Osteoblast (primary cell): ENCODE measurements at places on chromosomes 12 and 14. TPM values are rescaled to one million over a fixed set of nuclear protein-coding genes. Genes with fewer than 3 reads are reported as not detected.

Gene AKAP6
- 0.29 and 2.2 TPM in 2 replicates for total RNA-seq

DNA sequence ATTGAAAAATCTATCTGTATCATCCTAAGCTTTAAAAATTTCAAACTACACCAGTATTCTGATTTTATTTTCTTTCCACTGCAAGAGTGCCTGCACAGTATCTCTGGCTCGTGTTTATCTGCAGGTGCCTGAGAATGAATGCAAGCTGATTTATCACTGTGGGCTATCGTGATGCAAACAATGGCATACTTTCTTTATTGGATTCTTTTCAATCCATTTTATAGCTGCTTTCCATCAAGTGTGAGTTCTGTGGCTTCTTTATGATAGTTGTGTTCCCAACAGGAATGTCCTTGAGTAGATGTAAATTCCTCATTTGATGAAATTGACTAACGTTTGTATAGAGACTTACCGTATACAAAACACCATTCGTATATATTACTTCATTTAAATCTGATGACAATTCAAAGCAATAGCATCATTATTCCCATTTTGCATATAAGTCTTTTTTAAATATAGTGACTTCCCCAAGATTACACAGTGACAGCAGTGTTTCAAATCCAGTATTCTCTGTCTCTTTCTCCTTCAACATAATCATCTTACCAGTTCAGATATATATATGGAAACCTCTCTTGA lies 160.3 kb upstream of the ABCD2 start:
- no peak for DNase-seq

DNA sequence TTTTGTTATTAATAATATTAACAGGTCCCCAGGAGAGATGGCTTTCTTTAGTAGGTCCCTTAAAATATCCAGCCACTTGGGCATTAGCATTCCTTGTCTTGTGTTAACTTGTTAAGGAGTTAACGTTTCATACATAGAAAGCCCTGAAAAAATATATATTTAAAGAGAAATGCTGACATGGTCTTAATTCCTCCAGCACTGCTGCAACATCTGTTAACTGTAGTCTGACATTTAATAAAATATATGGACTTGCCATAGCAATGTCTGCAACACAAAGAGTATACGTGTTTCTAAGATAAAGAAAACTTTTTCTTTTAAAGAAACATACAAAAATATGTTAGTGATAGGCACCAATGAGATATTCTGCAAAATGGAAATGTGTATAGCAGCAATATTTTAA lies 10.0 kb downstream of the SLC38A4 start:
- no peak for DNase-seq

DNA sequence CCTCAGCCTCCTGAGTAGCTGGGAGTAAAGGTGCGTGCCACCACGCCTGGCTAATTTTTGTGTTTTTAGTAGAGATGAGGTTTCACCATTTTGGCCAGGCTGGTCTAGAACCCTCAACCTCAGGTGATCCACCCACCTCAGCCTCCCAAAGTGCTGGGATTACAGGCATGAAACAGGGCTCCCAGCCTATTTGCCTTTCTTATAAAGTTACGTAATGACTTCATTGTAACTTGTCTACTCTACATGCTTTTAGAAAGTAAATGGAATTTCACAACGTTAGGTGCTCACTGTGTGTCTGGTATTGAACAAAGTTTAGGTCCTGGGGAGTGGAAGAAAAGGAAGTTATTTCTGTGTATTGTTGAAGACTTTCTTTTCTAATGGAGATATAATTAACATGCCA lies 12.5 kb downstream of the CFAP251 start:
- DNase-seq = no peak

DNA sequence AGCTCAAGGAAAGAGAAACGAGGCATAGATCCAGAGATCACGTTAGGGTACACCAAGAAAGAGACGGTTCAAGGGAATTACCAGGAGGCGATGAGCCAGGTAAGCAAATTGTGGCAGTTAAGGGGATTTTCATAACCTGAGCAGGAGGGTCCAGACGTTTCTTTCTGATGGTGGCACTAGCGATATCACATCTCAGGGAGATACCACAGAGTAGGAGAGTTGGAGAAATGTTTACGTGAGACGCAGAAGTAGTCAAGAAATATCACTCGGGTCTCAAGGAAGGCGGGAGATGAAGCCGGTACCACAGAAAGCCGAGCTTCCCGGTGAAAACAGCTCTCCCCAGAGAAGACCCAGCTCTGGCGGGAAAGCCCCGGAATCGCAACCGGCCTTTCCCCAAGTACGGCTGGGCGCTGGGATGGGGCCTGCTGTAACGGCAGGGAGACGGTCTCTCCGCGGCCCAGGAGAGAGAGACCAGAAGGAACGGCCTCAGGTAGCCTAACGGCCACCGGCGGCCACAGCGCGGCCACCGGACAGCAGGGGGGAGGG lies 485 bp downstream of the SENP1 start:
- DNase-seq = peak; percentile 71

DNA sequence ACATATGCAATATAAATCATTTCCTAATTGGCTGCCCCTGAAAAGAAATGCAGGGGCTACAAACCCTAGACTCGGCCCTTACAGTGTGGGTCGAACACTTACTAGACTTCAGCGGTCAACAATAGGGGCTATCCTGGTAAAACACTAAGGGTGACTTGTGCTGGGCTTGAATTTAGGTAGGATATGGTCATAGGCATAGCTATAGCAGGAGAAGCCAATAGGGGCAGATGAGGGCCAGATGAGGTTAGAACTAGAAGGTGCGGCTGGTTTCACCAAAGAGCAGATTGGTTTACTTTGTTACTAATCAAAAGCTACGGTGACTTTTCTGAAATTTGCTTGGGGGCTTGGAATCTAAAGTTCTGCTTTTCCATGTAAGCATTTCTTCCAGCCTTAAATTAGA lies 282.3 kb upstream of the DIO2 start:
- no peak for DNase-seq

DNA sequence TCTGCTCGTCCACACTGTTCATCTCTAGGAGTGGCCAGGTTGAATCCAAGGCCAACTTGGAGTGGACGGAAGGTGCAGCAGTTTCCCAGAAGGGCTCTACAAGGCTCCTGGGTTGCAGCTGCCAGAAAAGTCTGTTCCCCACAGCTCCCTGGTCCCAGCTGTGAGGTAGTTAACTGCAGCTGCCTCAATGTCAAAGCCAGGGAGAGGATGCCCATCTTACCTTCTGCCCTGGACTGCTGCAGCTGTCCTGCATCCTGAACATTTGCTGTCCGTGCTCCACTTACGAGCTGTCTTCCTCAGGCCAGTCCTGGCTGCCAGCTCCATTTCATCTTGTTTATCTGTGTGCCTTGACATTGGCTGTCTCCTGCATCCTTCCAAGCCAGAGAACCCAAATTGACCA lies 227.3 kb downstream of the SLC41A2 start:
- DNase-seq = no peak

Gene SOCS4
- 15.6 and 16.8 TPM in 2 replicates for total RNA-seq
